AG08395 (cell line): ENCODE measurements at places on chromosomes 3 and 15.
A peak's percentile ranks its signal among the peaks of the same experiment; 100 is the strongest.

GRCh38 chr3:23527326-23527725 lies 278.4 kb upstream of the UBE2E1 start:
- DNase-seq: no peak

- DNase-seq: no peak
Measured at GRCh38 chr15:83927704-83928391, 273.9 kb downstream of the ADAMTSL3 start.

GRCh38 chr3:171896316-171896715 lies 53.2 kb downstream of the TMEM212 start:
- no peak for DNase-seq

DNA sequence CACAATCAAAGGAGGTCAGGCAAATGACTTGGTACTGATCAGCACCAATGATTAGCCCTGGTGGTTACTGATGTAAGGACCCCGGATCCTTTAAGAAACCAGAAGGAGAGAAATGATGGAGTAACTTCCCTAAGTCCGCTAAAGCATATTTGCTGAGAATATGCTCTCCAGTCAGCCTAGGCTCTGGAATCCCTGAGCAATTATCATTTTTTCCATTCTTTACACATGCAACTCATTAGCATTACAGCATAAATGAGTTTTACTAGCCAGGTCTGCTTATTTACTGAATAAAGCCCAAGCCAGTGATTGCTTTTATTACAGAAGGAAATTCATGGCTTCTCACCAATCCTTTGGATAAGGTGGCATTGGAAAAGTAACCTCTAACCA lies 139.2 kb upstream of the WNT5A start:
- peak; percentile 31 for DNase-seq

DNA sequence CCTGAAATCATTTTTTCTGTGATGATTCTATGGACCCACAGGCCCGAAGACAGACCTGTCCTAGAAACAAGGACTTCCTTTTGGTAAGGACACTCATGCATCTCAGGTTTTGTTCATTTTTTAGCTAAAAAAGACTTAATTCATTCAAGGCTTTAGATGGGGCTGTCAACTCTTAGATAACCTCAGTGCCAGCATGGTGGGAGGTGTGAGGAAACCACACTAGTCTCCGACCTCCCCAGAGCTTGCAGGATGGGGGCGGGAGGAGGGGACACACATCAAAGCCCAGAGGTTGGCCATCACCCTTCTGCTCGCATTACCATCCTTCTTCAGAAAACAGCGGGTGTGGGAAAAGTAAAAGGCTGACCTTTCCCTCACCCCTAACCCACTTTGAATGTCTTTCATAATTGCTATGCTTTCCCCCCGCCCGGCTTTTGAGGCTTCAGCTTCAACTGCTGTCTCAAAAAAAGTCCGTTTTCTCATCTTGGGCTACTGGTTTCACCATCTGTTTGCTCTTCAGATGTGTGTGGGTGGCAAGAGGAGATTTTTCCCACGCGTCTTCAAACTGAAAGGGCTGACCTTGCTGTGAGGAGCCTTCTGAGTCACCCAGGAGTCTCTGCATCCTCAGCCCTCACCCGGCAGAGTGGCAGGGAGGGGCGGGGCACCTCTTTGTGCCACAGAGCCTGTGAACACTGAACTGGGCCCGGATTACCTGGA lies 27.6 kb upstream of the CXCR6 start:
- DNase-seq: peak; percentile 92

- no peak for DNase-seq
Measured at GRCh38 chr15:50280271-50280670, 14.7 kb upstream of the HDC start.

DNA sequence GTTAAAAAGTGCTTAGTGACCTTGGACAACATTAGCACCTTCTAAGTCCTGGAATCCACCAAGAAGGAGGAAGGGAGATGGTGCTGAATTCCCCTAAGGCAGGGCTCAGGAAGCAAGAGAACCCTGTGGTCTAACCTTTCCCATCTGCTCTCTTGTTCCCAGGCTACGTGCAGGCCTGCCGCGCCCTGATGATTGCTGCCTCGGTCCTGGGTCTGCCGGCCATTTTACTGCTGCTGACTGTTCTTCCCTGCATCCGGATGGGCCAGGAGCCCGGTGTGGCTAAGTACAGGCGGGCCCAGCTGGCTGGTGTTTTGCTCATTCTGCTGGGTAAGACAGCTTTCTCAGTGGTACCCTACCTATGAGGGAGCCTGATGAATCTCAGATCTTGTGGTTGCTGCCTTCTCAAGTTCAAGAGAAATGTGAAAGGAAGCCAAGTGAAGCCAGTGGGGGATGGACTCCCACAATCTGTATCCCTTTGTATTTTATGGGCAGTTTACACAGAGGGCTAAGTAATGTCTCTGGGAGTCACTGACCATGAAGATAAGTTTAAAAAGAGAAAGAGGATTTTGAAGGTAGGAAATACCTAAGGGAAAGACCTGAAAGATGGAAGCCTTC lies 4.4 kb downstream of the CLDN11 start:
- no peak for DNase-seq

- no peak for DNase-seq
Measured at GRCh38 chr3:177145954-177146353, 51.3 kb downstream of the TBL1XR1 start.

- no peak for DNase-seq
Measured at GRCh38 chr3:46889381-46890110, 12.0 kb downstream of the PTH1R start.

- DNase-seq: no peak
Measured at GRCh38 chr3:78761126-78761525, 1006.7 kb downstream of the ROBO1 start.

DNA sequence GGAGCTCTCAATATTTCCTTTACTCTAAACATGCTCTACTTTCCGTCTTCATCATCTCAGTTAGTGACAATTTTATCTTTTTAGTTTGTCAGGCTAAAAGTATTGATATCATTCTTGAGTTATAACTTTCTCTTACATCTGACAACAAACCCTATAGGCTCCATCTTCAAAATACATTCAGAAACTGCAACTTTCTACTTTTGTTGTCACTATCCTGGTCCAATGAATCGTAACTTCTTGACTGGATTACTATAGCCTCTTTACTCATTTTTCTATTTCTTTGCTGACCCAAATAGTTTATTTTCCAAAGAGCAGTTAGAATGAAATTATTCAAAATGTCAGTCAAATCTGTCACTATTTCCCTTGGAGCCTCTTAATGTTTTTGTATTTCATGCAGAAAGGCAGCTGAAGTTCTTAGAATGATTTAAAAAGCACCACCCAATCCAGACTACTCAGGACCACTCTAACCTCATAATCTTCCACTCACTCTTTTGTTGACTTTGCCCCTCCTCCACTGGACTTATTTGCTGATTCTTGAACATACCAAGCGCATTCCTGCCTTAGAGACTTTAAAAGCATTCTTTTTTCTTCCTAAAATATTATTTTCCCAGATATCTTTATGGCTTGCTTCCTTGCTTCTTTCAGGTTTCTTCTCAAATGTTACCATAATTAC lies 119.9 kb upstream of the CBLB start:
- DNase-seq: no peak

DNA sequence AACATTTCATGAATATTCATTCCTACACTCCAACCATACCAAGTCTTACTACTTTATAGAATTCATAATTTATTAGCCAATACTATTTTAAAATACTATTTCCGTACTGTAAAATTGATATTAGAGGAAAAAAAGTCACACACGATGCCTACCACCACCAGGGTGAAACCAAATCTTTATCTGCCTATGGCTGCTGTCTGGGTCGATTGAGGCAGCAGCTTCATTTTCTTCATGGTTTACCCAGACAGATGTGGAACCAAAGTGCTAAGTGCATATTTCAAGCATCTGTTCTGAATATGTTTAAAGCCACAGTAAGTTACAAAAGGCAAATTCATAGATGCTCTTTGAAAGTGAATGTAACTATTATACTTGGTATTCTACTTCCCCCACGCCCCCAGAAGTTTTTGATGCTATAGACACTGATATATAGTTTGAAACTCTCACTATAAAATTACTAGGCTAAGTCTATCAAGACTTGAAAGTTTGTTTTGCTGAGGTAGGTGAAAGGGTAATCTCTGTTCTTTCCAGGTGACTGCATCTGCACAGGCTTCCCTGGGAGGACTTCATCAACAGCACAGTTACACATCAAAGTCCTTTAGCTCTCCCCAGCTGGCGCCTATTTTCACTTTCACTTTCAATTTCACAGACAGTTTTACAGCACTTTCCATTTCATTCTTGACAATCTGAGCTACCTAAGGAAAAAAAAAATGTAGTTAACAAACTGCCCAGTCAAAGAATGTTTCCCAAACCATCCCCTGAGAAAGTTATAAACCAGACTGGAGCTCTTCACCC lies 113.9 kb downstream of the POLQ start:
- peak; percentile 50 for DNase-seq

GRCh38 chr3:31973081-31973480 lies 8.0 kb downstream of the OSBPL10 start:
- DNase-seq: no peak

- peak; percentile 62 for DNase-seq
Measured at GRCh38 chr15:48861813-48862431, 16.0 kb upstream of the EID1 start.

DNA sequence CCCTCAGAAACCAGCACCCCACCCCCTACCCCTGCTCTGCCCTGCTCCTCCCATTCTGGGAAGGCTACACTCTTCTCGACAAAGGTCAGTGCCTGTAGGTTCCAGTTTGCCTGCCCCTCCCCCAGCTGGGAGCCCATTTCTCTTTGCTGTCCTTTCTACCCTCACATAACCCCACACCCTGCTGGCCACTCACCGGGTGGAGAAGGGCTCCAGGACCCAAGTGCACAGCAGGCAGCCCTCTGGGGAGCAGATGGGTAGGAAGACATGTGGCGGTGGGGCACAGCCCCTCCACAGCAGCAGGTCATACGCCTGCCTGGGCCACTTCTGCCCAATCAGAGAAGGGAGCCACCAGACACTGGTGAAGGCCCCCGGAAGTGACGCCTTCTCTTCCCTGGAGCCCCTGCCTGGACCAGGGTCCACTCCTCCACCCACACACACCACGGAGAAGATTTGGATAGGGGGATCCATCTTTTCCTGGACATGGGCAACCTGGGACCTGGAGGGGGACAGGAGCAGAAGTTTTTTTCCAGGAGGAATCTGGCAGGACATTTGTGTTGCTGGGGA lies at the start of gene THPO:
THPO (minus strand) TSS at position 326 of the 564 bp plus-strand sequence. CDS start 1,948 bp downstream, outside the sequence.
- no peak for DNase-seq

GRCh38 chr3:150412561-150413231 lies 4.6 kb downstream of the TSC22D2 start:
- DNase-seq: peak; percentile 40

- DNase-seq: no peak
Measured at GRCh38 chr3:99953596-99953995, 135.9 kb downstream of the CMSS1 start.

DNA sequence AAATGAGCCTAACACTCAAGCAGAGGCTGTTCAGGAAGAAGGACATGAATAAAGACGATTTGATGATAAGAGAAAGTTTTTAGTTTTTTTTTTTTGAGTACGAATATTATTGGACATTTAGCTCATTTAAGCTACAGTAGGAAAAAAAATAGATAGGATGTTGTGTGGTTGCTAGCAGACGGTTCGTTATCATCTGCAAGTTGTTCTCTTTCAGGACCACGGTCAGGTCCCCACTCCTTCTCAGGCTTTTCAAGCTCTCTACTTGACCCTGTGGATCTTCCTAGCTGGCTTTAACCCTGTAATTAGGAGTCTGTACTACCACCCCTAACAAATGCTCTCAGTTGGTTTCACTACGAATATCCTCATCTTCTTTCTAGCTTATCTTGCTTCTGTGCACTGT lies 1.1 kb downstream of the KCNH8 start:
- DNase-seq: peak; percentile 11

DNA sequence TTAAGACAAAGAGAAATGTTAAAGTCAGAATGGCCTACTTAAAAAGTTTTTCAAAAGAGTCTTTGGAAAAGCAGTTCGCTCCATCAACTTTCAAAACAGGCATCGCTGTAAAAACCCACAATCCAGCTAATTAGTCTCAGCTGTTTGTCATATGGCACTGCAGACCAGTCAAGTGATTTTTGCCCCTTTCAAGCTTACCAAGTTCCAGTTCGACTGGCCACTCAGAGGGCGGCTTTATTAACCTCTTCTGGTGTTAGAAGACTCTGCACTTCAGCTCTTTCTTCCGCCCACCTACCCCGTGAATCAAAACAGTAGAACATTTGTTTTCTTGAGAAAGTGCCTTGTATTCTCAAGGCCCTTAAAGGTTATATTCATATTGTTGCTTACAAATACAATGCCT lies 19.3 kb downstream of the RAB27A start:
- DNase-seq: no peak

DNA sequence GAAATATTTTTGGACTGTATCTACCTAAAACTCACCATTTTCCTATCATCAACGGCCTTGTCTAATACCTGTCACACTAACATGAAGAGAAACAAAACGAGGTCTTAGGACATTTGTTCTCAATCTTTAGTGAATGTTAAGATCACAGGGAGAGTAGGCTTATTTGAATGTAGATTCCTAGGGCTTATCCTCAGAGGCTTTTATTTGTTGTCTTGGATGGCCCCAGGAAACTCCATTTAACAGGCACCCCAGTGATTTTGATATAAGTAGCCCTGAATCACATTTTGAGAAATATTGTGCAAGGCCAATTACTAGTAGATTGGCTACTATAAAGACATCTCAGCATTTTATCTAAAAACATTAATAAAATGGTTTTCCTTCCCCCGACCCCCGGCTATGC lies 367.4 kb downstream of the GAP43 start:
- no peak for DNase-seq

- DNase-seq: no peak
Measured at GRCh38 chr15:45148076-45149059, 18.6 kb downstream of the DUOX1 start.

DNA sequence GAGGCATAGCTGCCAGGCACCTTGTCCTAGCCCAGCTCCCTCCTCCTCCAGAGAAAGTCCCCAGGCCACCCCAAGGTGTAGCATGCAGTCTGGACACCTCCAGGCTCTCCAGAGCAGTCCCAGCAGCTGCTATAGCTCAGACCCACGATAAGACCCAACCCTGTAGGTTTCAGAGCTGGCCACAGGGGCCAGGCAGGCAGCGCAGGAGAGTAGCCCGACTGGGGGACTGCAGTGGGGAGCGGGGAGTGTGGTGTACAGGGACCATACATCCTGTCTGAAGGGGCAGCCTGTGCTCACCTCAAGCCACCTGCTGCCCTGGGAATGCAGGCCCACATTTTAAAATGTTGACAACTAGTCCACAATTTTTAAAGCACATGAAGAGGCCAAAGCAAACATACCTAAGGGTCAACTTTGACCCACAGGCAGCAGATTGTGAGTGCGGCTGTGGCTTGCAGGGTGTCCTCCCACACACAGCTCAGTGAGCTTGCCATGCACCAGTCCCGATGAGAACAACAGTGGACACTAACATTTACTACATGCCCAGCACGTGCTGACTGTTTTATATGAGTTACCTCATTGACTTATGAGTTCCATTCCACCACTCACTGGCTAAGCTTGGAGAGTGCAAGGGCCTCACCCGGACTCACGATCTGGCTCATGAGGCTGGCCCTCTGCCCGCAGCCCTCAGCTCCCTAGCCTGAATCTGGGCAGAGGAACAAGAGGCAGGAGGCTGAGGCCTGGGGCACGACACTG lies 81.4 kb downstream of the DNAJB8 start:
- peak; percentile 71 for DNase-seq

- DNase-seq: no peak
Measured at GRCh38 chr15:75232826-75233503, 25.2 kb upstream of the GOLGA6C start.

- peak; percentile 65 for DNase-seq
Measured at GRCh38 chr3:102181175-102181920, 253.5 kb upstream of the ZPLD1 start.
